ENCODE measurements at places on chromosomes 3 and 15.

GRCh38 chr3:159837725-159838124, 150.9 kb upstream of the IL12A start:
- DNase-seq: no peak

DNA sequence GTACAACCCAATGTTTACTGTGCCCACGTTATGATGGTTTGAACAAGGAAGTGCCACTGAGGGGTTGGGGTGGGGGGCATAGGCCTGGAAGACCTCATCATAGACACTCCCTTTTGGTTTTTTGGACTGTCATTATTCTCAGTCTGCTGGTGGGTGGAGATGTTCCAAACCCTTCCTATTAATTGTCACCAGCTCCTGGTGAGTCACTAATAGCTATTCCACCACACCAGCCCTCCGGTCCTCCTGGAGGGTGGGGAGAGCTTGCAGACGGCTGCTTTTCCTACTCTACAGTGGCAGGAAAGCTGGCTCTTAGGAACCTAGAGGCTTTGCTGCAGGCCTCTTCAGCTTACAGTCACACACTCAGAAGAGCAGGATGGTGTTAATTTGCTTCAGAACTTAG, 9.0 kb upstream of the COPG1 start:
- DNase-seq: no peak

DNA sequence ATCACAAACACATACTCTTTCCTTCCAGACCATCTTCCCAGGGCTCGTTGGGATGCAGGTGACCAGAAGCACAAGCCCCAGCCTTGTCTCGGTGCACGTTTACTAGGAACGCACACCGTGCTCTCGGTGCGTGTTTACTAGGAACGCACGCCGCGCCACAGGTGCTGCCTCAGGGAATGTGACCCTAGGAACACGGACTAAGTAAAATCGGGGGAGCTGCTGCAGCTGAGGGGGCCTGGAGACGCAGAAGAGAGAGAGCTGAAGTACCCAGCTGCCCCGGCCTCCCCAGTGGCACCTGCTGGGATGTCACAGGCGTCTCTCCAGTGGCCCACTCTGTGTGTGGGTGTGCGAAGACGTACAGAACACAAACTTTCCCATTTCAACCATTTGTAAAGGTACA, 91.0 kb upstream of the SNRPA1 start:
- DNase-seq: no peak

DNA sequence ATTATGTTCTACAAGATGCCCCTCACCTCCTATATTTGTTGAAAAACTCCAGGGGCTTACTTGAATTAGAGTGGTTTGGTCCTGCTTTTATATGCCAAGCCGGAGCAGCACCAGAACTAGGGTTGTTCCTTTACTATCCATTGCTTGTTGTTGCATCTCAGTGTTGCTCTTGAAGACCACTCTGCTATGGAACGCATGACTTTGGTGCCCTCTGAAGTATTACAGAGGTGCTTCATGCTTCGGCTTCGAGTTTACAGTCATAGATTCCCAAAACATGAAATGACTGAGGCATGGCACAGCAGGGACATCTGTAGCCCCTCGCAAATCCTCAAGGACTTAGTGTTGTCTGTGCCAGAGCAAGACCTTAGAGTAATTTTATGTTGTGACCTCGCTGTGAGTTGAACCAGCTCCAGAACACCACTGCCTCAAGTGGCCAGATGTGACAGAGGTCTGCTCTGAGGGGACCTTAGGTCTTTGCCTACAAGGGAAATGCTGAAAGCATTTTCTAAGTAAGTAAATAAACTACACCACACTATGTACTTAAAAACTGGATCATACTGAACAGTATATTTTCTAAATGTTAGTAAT, 67.2 kb upstream of the SIAH2 start:
- DNase-seq: no peak

DNA sequence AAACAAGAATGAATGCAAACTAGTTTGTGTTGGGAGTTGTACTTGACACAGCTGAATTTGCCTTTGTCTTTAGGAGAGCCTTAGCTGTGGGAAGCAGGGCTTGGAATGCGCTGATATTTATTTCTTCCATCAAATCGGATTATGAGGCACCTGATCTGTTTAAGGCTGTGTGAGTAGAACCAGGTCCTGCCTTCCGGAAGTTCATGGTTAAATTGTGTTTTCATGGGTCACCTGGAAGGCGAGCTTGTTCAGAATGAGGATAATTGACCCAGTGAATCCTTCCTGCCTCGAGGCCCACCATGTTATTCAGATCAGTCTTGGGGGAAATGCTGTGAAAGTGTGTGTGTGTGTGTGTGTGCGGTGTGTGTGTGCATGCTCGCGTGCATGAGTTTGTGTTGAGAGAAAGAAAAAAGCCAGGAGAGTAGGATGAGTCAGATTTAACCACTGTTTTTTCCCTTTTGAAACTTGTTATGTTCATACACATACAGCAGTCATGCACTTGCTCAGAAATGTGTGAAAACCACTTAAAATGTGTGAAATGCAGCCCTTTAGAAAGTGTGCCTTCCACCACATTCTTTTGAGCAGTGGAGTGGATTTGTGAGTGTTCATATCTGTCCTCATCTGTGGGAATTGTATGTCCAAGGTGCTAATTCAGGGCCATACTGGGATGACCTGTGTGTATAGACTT, 36.7 kb downstream of the SMAD3 start:
- no peak for DNase-seq

GRCh38 chr3:81864272-81864671, 102.8 kb upstream of the GBE1 start:
- DNase-seq: no peak

Data from CD8-positive, alpha-beta memory T cell (primary cell).